Mesenchymal stem cell (in vitro differentiated cells and primary cell): ENCODE measurements at places on chromosomes 2 and 18.
A peak's percentile ranks its signal among the peaks of the same experiment; 100 is the strongest.

DNA sequence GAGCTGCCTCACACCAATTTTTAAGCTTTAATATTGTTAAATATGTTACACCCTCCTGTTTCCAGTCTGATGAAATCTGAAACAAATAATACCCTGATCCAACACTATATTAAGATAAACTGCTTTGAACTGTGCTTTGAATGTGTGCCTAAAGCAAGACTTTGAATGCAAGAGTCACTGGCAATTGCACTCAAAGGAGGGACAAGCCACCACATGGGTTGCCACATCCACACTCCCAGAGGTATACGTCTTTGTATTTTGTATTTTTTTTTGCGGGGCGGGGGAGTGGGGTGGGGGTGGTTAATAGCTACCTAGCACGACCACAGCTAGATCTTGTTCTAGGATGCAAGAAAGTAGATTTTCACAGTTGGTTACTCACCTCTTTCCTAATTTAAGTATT lies 1.8 kb upstream of the ZEB2 start:
- DNase-seq = no peak

GRCh38 chr2:233439191-233439590 lies 84.9 kb downstream of the DGKD start:
- no peak for DNase-seq

DNA sequence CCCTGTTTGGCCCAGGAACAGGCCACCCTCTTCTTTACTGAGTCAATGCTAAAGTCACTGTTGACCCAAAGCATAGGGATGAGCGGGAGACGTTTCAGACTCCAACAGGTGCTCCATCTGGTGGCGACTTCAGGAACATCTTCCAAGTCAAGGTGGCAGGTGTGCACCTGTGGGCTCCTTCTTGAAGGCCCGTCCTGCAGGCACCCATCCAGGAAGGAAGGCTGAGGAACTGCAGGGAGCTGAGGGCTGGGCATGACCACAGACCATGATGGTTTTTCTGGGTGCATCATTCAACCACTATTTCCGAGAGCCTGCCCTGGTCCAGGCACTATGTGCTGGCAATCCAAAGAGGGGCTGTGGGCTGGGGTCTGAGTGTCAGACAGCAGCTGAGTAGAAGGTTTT lies 142.8 kb downstream of the NDUFA10 start:
- no peak for DNase-seq

GRCh38 chr2:1830936-1831619 lies 86.8 kb upstream of the PXDN start:
- no peak for DNase-seq

DNA sequence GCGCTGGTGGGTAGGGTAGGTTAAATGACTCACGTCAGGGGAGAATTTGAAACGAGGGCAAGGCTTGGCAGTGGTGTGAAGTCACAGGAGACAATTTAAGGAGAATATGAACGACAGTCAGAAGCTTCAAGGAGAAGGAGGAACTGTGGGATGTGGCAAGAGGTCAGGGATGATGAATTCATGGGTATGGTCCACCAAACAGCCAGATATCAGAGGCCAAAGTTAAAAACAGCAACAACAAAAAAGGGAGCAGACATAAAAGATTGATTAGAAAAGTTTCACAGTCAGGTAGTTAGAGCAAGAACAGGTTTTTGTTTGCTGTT lies 1.4 kb upstream of the ZNF396 start:
- no peak for DNase-seq

DNA sequence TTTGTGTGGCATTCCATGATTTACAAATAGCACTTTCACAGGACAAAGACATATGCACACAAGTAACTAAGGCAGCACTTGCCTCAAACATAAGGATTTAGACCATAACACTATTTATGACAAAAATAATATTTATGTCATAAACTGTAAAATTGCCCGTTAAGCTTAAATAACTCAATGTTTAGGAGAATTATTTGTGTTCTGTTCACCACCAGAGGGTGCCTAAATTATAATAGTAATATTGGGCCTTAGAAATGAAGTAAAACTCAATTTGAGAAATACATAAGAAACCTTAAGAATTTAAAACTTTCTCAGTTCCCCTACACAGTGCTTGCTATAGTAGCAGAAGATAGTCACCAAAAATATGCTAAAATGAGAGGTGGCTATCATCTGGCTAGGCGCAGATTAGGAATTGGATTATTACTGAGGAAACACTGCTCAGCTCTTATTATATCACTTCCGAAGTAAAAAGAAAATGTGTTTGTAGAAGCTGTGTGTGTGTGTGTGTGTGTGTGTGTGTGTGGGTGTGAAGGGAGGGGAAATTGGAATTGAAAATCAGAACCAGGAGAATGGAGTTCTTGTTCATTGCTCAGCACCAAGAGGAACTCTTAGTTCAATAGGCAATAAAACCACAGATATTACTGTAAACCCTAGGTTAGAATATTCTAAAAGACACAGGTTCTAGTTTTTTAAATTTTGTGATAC lies 4.9 kb upstream of the CHN1 start:
- no peak for DNase-seq

GRCh38 chr2:122523143-122523542 lies 767.7 kb downstream of the TSN start:
- DNase-seq = no peak

DNA sequence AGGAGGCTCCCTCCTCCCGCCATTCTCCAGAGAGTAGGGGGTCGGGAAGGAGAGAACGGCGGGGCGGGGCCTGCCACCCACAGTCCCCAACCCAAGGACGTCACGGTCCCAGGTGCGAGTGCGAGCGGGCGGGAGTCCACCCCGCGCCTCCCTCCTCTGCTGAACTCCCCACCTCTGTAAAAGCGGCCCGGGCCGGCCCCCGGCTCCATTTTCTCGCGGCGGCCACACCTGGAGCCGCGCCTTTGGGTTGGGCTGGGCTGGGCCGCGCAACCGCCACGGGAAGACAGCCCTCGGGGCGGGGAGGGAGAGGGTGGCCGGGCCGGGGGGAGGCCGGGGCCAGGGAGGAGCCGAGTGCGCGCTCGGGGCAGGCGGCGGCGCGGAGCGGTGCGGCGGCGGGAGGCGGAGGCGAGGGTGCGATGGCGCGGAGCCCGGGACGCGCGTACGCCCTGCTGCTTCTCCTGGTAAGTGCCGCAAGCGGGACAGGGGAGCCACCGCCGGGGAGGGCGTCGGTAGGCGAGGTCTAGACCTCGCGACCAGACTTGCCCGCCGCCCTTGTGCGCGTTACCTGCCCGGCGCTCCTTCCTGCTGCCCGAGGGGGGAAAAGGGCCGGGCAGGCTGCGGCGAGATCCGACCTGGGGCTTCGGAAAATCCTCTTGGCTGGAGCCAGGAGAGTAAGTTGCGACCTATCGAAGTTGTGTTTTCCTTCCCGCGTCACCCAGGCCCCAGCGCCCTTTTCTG lies at the start of gene DSG2:
DSG2 (plus strand) TSS at position 342 of the 738 bp plus-strand sequence; CDS start at position 417, 75 bp downstream.
- peak; percentile 54 for DNase-seq

GRCh38 chr18:50579061-50579774 lies 19.3 kb downstream of the MAPK4 start:
- DNase-seq = no peak

GRCh38 chr18:11470941-11471340 lies 138.5 kb upstream of the SLC35G4 start:
- DNase-seq = no peak

- no peak for DNase-seq
Measured at GRCh38 chr2:238141541-238142318, 3.3 kb downstream of the KLHL30 start.

GRCh38 chr2:121036226-121036692 lies 248.7 kb downstream of the TFCP2L1 start:
- no peak for DNase-seq

DNA sequence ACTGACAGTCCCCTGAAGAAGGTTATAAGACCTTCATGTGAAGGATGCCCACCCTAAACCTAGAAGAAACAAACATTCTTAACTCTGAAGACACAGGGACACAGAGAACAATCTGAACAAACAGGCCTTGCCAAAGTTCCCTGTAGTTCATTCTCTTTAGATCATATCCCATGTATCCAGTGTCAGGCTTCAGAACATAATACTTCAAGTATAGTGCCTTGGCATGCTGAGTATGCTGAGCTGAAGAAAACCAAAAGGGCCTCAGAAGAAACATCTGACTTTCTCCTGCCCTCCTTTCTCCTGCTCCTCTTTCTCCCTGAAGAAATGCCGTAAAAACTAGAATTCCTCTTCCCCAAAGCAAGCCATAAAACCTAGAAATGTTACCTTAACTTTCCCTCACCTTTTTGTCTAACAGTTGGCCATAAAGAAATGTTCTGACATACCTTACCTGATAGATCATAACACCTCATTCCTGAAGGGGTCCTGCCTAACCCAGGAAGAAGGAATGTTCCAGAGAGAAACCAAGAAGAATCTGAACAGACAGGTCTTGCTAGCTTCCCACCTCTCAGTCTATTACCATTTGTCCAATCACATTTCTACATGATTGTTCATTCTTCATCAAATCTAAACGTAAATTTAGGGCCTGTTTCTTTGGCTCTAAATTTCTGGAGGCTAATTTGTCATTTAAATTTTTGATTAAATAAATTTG lies 160.1 kb upstream of the ZC3H15 start:
- DNase-seq = no peak

GRCh38 chr2:78020491-78020890 lies 498.3 kb upstream of the LRRTM4 start:
- DNase-seq = no peak

GRCh38 chr2:9737053-9737875 lies 106.0 kb upstream of the TAF1B start:
- peak; percentile 37 for DNase-seq

DNA sequence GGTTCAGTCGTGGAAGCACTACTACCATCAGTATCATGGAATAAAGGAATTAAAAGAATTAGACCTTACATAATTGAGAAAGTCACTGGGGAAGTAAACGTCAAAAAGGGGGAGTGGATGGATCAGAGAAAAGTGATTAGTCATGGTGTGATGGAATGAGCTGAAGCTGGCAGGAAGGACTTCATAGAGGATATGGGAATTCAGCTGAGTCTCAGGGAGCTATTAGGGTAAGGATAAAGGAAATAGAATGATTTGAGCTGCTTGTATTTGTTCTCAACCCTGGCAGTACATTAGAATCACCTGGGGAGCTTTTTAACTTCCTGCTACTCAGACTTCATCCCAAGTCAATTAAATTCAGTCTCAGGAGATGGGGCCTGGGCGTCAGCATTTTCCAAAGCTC lies 53.4 kb upstream of the SETBP1 start:
- DNase-seq = peak; percentile 46

- peak; percentile 15 for DNase-seq
Measured at GRCh38 chr2:204574486-204574885, 29.2 kb downstream of the PARD3B start.

DNA sequence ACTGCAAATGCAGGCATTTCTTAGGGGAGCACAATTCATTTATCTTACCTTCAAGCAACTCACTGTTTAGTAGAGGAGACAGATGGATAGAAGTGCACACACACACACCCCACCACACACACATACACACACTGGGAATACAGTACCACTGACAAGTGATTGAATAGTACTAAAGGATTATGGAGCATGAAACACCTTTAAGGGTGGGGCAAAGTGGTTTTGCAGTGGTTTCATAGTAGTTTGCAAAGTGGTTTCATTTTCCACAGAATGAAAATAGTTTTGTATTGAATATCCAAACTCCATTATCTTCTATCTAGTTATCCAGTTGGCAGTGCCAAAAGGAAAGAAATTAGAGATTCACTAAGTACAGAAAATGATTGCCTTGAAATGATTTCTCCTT lies 18.9 kb downstream of the KIF5C start:
- DNase-seq = no peak

DNA sequence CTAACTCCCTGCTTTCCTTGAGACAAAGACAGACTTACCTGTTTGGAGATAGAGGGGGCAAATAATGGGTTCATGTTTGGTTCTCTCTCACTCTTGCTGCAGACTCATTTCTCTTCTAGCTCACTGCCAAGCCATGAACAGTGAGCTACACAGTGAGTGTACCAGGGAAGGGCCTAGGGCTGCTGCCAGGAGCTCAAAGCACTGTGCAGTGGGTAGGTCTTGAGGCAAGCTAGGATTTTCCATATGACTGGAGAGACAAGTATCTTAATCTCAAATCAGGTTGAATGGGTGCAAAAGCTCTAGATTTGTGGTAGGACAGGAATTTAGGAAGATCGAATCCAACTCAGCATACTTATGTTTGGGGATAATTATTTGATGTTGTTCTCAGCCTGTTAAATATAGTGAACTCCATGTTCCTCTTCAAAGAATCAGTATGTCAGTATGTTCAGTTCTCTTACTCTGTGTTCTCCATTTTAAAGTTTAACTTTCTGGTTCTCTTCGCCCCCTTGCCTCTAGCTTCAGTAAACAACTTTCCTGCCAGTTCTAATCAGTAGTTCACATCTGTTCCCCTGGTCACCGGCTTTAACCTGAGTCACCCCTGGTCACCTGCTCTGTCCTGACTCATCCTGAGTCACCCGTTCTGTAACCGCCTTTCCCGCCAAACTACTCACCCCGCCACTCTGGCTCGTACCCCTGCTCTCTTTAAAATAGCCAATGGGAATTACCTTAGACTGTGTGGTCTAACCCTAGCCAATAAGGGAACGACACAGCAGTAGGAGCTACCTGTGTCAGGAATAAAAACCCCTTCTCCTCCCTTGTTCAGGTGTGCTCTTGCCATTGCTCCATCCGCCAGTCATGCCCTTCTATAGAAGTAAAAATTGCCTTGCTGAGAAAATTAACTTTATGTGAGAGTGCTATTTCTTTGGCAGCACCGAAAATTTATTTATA lies 21.9 kb downstream of the SLC25A52 start:
- no peak for DNase-seq

DNA sequence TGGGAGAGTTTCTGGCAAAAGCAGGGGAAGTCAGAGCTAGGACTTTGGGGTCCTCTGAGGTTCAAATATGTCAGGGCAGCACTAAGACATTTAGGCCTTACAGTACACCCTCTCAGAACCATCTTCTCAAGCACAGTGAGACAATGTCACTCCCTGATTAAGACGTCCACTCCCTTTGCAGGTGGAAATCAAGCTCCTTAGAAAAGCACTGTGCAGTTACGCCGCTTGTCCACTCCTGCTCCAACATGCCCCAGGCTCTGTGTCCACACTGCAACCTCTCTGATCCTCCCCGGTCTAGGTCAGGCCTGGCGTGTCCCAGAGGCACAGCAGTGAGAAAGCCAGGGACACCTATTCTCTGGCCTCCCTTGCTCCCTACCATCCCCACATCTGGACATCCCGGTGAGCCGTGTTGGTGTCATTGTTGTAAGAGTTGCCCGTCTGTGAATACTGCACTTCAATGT lies 528.6 kb upstream of the ID2 start:
- no peak for DNase-seq

DNA sequence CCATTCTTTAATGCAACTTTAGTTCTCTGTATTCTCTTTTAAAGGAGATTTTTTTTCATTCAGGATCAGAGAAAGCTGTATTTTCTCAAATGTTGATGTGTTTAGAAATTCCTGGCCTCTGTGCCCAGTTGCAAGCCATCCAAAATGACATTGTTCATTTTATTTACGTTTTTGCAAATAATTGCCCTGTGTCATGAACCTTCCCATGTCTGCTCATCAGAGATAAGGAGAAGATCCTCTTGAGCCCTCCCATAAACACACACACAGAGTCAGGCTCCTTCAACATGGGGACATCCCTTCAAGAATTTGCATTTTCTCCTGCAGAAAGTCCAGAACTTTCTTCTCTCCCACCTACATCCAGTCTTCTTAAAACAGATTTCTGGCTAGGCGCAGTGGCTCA lies 258.8 kb downstream of the GBX2 start:
- DNase-seq = no peak

GRCh38 chr2:198611201-198611600 lies 806.8 kb downstream of the PLCL1 start:
- DNase-seq = no peak
